Psoas muscle (tissue), 8 donors: ENCODE measurements at places on chromosomes 6 and 20. TPM values are rescaled to one million over a fixed set of nuclear protein-coding genes. Genes with fewer than 3 reads are reported as not detected.

Gene DACT2
- total RNA-seq = not detected

DNA sequence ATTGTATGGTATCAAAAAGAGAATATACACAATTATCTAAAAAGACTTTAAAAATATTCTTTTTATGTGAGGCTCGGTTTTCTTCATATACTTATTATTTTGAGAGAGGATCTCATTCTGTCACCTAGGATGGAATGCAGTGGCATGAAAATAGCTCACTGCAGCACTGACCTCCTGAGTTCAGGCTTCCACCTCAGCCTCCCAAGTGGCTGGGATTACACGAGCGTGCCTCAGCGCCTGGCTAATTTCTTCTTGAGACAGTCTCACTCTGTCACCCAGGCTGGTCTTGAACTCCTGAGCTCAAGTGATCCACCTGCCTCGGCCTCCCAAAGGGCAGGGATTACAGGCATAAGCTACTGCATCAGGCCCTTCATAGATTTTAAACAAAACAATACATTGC lies 10.7 kb downstream of the DEK start:
- H3K27ac ChIP-seq = no peak overlapping the region
- no peak overlapping the region for H3K4me3 ChIP-seq
- H3K4me1 ChIP-seq = peaks cover 8% of the 10 kb centered on the region
- H3K27me3 ChIP-seq = no peaks in the 10 kb centered on the region
- no peak for DNase-seq
- H3K36me3 ChIP-seq = peaks cover 93% of the 10 kb centered on the region

Gene PACRG
- 3.1 TPM for total RNA-seq

DNA sequence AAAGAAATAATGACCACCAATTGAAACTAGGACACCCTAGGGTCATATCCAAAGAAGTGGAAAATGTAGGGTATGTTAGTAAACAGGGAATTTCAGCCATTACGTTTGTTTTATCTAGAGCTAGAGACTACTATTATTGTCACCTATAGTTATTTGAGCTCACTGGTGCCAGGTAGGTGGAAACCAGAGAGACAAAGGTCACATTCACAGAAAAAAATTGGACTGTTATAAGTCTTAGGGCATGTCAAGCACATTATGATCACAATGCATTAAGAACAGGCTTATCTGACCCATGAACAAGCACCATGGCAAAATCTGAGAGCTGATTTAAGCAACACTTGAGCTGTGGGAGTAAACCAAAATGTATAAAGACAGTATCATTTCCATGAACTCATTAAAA lies 530.1 kb upstream of the CITED2 start:
- no peak overlapping the region for H3K4me3 ChIP-seq
- H3K27ac ChIP-seq = no peak overlapping the region
- no peaks in the 10 kb centered on the region for H3K36me3 ChIP-seq
- H3K27me3 ChIP-seq = no peaks in the 10 kb centered on the region
- no peak for DNase-seq

Gene HLA-DMB
- 7.6 TPM for total RNA-seq

Gene BHLHE23
- total RNA-seq = not detected

GRCh38 chr6:25921525-25922203 lies 8.8 kb downstream of the SLC17A2 start:
- H3K4me3 ChIP-seq = no peak overlapping the region
- no peak overlapping the region for H3K27ac ChIP-seq
- H3K27me3 ChIP-seq = no peaks in the 10 kb centered on the region
- DNase-seq = no peak
- no peaks in the 10 kb centered on the region for H3K4me1 ChIP-seq

Gene NT5DC1
- 26.7 TPM for total RNA-seq

Gene DEFB132
- total RNA-seq = not detected

Gene RFX6
- not detected for total RNA-seq

DNA sequence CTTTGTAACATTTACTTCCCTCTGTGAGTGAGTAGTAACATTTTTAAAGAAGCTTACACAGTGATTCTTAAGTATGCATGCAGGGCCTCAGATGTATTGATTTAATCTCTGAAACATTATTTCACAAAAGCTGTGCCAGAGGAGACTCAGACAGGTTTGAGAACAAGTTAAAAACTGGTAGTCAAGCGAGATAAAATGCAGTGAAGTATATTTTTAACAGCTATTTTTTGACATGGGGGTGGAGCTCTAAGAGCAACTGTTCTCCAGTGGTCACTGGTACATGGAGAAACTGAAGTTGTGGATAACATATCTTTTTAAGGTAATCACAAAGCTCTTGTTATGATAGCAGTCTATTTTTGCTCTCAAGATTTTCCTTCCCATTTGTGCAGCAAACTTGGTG lies 20.4 kb downstream of the DSTN start:
- H3K27ac ChIP-seq = no peak overlapping the region
- no peaks in the 10 kb centered on the region for H3K36me3 ChIP-seq
- no peaks in the 10 kb centered on the region for H3K27me3 ChIP-seq
- H3K4me1 ChIP-seq = peaks cover 47% of the 10 kb centered on the region
- DNase-seq = no peak
- no peak overlapping the region for H3K4me3 ChIP-seq

Gene ADGB
- total RNA-seq = not detected

Gene PGBD1
- total RNA-seq = 1.2 TPM

DNA sequence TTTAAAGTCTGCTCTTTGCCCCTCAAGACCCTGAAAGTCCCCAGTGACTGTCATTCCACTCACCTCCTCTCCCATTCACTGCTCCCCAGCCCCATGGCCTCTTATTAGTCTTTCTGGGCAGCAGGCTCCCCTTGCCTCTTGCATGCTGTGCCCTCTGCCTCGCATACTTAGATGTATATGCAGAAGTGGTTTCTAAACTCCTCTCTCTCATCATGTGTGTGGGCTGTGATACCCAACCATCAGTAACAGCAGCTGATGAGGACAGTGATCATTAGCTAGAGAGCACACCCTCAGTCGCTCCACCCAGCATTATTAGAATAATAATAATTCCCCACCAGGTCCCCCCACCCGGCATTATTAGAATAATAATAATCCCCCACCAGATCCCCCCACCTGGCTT lies 14.5 kb downstream of the PKIG start:
- H3K36me3 ChIP-seq = peaks cover 44% of the 10 kb centered on the region
- H3K4me3 ChIP-seq = no peak overlapping the region
- H3K27me3 ChIP-seq = no peaks in the 10 kb centered on the region

DNA sequence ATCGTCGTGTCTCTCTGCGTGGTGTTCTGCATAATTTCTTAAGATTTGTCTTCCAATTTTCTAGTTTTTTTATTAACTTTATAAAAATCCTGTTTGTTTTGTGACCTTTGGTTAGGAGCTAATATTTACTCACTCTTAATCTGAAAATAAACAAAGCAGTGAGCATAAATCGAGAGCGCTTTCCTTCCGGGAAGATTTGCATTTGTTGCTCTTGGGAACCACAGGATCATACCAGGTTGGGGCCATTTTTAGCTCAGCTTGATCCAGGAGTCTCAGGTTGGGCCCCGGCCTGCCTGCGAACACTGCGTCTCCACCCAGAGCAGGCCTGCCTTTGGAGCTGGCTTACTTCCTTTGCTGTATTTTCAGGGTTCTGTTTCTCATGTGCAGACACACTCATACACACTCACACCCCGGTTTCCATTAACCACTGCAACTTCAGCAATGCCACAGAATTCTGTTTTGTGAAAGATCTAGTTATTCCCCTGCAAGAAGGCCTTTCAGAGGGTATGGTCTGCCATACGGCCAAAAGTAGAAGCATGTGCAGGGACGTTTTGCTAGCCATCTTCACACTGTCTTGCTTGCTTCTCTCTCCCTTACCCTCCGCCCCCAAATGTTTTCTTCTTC lies 17.3 kb downstream of the BPHL start:
- no peaks in the 10 kb centered on the region for H3K36me3 ChIP-seq
- H3K4me3 ChIP-seq = no peak overlapping the region
- H3K27me3 ChIP-seq = no peaks in the 10 kb centered on the region
- peaks cover 18% of the 10 kb centered on the region for H3K4me1 ChIP-seq
- DNase-seq = no peak
- no peak overlapping the region for H3K27ac ChIP-seq

- no peak overlapping the region for H3K27ac ChIP-seq
- no peaks in the 10 kb centered on the region for H3K27me3 ChIP-seq
- no peaks in the 10 kb centered on the region for H3K36me3 ChIP-seq
- DNase-seq = no peak
These were observed 13.6 kb upstream of the RIPOR3 start for GRCh38 chr20:50704971-50705370.

DNA sequence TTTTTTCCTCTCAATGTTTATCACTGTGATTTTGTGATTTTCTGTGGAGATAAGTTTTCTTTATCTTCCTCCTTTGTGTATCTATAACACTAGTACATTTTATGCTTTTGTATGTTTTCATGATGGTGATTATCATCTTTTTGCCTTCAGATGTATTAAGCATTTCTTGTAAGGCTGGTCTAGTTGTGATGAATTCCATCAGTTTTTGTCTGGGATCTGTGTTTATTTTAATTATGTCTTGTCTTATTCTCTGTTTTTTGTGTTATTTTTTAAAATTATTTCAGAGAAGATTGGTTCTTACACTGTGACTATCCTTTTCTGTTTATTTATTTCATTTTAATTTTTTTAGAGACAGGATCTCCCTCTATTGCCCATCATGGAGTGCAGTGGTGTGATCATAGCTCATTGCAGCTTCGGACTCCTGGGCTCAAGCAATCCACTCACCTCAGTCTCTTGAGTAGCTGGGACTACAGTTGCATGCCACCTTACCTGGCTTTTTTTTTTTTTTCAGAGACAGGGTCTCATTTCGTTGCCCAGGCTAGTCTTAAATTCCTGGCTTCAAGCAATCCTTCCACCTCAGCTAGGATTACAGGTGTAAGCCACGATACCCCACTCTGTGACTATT lies 187.4 kb downstream of the SLC16A10 start:
- no peak overlapping the region for H3K4me3 ChIP-seq
- H3K4me1 ChIP-seq = no peaks in the 10 kb centered on the region
- no peak for DNase-seq
- peaks cover 5% of the 10 kb centered on the region for H3K36me3 ChIP-seq

DNA sequence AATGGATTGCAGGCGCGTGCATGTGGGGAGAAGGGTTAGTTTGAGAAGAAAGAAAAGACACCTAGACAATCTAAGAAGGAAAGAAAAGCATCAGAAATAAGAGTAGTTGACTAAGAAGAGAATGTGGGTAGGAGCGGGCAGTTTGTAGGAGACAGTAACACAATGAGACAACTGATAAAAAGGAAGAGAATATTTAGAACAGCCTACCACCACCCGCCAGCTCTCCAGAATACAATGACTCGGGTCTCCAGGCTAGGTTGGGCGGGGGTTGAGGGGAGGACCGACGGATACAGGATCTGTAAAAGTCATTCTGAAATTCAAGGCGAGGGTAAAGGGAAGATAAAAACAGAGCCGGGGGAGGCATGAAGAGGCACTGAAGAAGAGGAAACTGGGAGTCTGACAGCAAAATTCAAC lies 712 bp downstream of the ABHD16A start:
- no peak for DNase-seq
- H3K27me3 ChIP-seq = no peaks in the 10 kb centered on the region
- peaks cover 32% of the 10 kb centered on the region for H3K4me1 ChIP-seq
- peak overlapping the region; percentile 78 for H3K4me3 ChIP-seq
- peak overlapping the region; percentile 98 for H3K27ac ChIP-seq
- H3K36me3 ChIP-seq = peaks cover 40% of the 10 kb centered on the region

DNA sequence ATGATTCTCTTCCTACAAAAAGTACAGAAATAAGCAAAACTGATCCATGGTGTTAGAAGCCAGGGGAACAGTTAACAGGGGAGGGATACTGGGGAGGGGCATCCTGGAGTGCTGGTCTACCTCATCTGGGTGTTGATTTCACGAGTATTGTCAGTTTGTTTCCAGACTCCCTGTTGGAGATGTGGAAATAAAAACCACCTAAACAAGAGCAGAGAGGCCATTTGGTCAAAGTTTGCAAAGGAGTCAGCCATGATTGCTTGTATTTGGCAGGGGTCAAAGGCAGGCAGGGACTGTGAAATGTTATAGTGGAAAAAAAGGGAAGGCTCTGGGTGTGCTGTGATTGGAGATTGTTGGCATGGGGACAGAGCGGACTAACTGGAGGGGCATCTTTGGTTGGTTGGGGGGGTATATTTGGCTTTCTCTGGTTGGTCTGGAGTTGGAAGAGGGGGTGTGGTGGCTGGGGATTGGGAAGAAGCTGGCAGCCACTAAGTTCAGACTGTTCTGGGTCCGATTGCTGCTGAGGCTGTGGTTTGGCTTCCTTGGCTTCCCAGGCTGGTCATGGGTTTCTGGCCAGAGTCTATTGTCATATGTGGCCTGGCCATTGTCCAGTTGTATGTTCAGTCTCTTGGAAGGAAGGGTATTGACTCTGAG lies 14.9 kb upstream of the PANK2 start:
- no peak overlapping the region for H3K27ac ChIP-seq
- peaks cover 53% of the 10 kb centered on the region for H3K36me3 ChIP-seq
- H3K4me3 ChIP-seq = no peak overlapping the region
- H3K27me3 ChIP-seq = no peaks in the 10 kb centered on the region

DNA sequence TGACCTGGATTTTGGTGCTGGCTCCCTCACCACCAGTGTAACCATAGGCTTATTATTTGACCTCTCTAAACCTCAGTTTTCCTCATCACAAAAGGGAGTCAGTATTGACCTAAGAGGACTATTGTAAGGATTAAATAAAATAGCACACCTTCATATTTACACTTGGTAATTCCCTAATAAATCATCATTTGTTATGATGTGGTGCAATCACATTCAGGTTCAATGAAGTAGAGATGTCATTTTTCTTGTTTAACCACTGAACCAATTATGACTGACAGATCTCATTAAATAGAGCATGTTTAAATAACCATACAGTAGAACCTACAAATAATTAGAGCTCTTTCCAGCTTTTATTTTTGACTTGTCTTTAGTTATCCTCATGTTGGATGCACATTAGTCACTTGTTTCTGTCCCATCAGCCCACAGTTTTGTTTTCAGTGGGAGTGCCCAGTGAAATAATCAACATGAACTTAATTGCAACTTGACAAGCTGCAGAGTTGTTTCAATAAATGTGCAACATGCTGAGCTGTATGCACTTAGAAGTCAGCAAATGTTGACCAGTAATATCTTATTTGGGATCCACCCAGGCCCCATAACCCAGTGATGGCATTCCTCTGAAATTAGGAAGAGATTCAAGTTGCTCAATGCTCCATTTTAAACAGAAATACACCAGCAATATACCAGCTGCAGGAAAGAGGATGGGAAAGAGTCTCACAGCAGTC lies 451.7 kb upstream of the MARCKS start:
- H3K27me3 ChIP-seq = no peaks in the 10 kb centered on the region
- H3K36me3 ChIP-seq = no peaks in the 10 kb centered on the region
- H3K4me3 ChIP-seq = no peak overlapping the region
- H3K4me1 ChIP-seq = no peaks in the 10 kb centered on the region
- DNase-seq = no peak
- no peak overlapping the region for H3K27ac ChIP-seq

DNA sequence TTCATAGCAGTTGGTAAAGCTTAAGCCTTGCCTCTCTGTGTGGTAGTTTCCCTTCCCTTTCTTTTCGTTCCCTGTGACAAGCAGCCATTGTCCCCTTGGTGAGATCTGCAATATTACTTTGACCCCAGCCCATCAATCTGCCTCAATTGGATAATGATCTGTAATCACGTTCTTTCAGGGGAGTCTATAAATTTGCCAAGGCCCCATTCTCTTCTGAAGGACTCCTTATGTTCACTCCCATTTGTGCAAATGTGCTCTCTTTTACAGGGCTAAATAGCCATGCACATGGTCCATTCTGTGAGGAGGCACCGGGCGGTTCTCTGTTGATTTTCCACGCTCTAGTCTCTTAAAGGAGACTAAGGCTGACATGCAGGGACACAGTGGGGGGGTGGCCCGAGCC lies 660.4 kb upstream of the SLC35B3 start:
- H3K4me3 ChIP-seq = no peak overlapping the region
- no peaks in the 10 kb centered on the region for H3K4me1 ChIP-seq
- no peaks in the 10 kb centered on the region for H3K27me3 ChIP-seq

Gene KCNS1
- total RNA-seq = not detected

GRCh38 chr6:128135325-128135724 lies 234.5 kb upstream of the THEMIS start:
- DNase-seq = no peak
- no peaks in the 10 kb centered on the region for H3K4me1 ChIP-seq
- H3K4me3 ChIP-seq = no peak overlapping the region
- no peak overlapping the region for H3K27ac ChIP-seq
